CD4-positive, alpha-beta T cell treated with Interleukin-15 for 4 hours (primary cell): ENCODE measurements at places on chromosomes 16 and 17.

GRCh38 chr16:81180578-81180977 is 57.9 kb upstream of the BCO1 start:
- no peak for DNase-seq

DNA sequence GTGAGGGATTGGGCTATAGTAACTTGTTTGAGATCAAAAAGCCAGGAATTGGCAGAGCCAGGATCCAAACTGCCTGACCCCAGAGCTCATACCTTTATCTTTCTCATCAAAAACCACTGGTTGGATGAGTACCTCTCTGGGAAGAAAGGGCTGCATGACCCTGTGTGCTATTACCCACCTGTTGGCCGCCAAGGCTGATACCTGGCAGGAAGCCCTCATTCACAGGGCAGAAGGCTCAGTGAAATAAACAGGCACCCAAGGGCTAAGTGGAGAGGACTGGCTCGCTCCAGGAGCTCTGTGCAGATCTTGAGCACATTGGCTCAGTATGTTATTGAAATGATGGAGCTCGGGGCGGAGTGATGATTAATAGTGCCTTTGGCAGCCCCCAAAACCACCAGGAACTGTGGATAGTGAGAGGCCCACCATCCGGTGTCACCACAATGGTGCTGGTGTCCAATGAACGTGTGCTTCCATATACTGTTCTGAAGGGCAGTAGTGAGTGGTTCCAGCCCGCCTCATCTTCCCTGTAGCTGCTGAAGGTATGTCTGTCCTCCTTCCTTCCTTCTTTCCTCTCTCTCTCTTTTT is 197.6 kb downstream of the MSI2 start:
- no peak for DNase-seq

DNA sequence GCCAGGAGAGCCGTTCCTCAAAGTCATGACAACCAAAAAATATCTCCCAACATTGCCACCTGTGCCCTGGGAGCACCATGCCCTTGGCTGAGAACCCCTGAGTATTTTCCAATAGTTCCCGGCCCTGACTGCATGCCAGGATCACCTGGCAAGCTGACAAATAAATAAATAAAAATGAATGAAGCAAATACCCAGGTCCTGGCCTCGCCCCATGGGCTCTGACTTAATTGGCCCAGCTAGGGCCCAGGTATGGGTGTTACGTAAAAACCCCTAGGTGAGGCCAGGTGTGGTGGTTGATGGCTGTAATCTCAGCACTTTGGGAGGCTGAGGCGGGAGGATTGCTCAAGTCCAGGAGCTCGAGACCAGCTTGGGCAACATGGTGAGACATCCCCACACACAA is 2.7 kb upstream of the C16orf74 start:
- DNase-seq, result no peak

DNA sequence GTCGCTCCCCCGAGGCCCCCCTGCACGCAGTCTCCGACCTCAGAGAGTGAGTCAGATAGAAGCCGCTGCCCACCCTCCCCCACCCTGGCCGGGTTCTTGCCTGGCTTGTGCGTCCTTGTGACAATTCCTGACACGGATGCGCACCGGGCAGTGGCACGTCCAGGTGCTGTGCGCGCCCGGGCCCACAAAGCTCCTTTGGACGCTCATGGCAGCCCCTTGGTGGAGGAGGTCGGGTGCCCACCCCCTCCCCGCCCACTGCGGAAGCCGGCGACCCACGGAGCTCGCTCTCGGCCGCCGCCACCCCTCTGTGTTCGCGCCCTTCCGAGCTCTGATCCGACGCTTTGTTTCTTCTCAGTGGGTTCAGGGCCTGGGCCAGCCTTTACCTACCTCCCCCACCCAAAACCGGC is 662 bp upstream of the TUBB3 start:
- no peak for DNase-seq

DNA sequence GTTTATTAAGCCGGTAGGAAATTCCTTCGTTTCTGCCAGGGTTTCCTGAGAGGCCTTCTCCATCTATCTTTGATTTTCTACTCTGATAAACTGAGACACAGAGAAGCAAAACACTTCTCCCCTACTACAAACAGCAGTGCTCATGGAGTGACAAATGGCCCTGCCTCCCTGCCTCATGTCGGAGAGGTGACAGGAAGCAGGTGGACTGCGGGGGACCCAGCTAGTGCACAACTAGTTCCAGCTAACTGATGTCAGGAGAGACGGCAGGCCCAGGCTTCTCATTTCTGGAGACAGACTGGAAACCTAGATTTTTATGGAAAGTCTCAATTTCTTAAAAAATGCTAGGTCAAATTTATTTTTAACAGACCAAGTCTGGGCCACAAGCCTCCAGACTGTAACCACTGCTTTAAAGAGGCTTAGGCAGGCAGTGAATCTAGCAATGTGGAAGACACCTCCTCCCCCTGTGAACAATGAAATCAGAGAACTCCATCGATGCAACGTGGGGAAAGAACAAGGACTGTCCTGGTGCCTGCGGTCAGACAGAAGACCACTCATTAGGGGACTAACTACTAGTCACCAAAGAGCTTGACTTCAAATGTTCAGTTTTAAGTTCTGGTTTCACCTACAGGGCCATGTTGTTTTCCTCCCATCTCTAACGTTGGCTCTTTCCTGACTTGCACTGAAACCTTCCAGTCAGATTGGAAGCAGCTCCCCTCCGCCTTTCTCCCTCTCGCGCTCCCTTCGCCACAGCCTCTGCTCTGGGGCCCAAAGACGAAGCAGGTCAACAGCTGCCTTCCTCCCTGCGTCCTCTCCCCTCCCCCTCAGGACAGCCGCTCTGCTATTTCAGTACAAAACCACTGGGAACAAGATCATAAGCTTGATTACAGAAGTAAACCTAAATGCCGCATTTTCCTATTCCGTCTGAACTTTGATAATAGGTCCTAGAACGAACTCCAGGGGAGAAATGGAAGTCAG is 17.6 kb downstream of the GTF3C1 start:
- DNase-seq, result no peak

DNA sequence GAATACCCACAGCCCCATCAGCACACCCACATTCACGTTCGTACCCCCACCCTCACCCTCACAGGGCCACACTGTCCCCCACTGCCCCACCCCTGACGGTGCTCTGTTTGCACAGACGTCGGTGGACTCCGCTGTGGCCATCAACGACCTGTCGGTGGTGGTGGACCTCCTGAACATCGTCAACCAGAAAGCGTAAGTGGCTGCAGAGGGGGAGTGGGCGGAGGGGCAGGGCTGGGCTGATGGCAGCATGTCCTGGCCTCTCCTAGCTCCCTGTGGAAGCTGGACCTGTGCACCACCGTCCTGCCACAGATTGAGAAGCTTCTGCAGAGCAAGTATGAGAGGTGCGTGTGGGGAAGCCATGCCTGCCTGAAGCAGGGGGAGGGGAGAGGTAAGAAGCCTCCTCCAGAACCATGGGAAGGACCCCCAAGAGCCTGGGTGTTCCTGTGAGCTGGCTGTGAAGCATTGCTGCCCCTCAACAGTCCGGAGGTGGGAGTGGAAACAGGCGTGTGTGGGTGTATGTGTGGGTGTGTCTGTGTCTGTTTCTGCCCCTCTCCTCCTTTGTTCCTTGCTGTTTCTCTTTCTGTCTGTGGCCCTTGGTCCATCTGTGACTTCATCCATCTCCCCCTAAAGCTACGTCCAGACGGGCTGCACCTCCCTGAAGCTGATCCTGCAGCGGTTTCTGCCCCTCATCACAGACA is 20.3 kb downstream of the KATNB1 start:
- no peak for DNase-seq

GRCh38 chr16:77781091-77781490 is 7.3 kb upstream of the VAT1L start:
- DNase-seq, result no peak
